ENCODE measurements at places on chromosomes 1 and 21. TPM values are rescaled to one million over a fixed set of nuclear protein-coding genes. Genes with fewer than 3 reads are reported as not detected.

Gene TENT5C
- 69.2 TPM for total RNA-seq

Gene PPP2R5A
- total RNA-seq: 56.6 TPM

Gene CACNA1S
- total RNA-seq: not detected

Gene LCE1C
- not detected for total RNA-seq

Gene S100A9
- 5,352 TPM for total RNA-seq

Gene DEPDC1
- total RNA-seq: 0.10 TPM

Gene DMBX1
- not detected for total RNA-seq

Gene MYOG
- not detected for total RNA-seq

Gene FMN2
- total RNA-seq: not detected

Gene OR2T6
- not detected for total RNA-seq

Gene LYPD8
- total RNA-seq: not detected

Gene UMODL1
- under 0.01 TPM for total RNA-seq

Gene RPS8
- total RNA-seq: 2,122 TPM

Gene MMEL1
- 0.63 TPM for total RNA-seq

Gene PLA2G2C
- total RNA-seq: under 0.01 TPM

Data from mononuclear cell (primary cell).